Stimulated activated CD8-positive, alpha-beta memory T cell treated with anti-CD3 and anti-CD28 coated beads, Interleukin-4, amount 100 ng/mL, for 1 hour (primary cell): ENCODE measurements at places on chromosomes 4 and X.

GRCh38 chrX:84479086-84479485 lies 23.2 kb downstream of the HDX start:
- DNase-seq = no peak

- DNase-seq = no peak
Measured at GRCh38 chrX:45003085-45003484, 130.1 kb downstream of the KDM6A start.

GRCh38 chr4:107432451-107432850 lies 287.6 kb downstream of the PAPSS1 start:
- DNase-seq = no peak

- no peak for DNase-seq
Measured at GRCh38 chr4:86530183-86530582, 63.9 kb upstream of the PTPN13 start.

GRCh38 chr4:88226143-88226542 lies 58.2 kb downstream of the PPM1K start:
- no peak for DNase-seq

DNA sequence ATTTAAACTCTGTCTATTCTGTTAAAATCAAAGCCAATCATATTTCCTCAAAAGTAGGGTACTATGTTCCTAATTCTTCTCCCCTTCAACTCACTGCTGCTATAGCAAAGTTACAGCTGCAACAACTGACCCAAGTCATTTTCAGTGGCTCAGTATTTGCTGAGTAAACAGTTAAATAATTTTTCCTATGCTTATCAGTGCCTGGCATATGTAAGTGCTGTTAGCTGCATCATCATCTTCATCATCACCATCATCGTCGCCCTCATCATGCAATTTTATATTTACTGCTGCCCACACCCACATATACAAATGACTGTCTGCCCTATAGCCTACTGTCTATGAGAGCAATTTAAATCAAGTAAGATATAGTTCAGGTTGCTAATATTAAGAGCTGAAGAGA lies 21.9 kb downstream of the COQ2 start:
- no peak for DNase-seq

DNA sequence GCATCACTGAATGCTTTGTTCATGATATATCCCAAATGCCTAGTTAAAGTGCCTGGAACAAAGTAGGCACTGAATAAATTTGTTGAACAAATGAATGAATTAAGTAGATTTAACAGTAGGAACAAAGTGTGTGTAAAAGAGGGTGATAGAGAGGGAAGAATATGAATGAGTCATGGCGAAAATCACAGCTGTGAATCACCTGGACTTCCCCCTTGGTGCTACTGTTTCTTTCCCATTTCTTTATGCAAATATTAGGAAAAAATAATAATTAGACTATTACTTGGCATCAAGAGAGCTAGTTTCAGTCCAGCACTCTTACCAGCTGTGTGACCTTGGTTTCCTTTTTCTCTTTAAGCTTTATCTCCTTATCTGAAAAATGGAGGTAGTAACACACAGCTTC lies 9.2 kb downstream of the SPIN3 start:
- DNase-seq = no peak

GRCh38 chrX:39883666-39884065 lies 214.1 kb downstream of the BCOR start:
- DNase-seq = no peak

DNA sequence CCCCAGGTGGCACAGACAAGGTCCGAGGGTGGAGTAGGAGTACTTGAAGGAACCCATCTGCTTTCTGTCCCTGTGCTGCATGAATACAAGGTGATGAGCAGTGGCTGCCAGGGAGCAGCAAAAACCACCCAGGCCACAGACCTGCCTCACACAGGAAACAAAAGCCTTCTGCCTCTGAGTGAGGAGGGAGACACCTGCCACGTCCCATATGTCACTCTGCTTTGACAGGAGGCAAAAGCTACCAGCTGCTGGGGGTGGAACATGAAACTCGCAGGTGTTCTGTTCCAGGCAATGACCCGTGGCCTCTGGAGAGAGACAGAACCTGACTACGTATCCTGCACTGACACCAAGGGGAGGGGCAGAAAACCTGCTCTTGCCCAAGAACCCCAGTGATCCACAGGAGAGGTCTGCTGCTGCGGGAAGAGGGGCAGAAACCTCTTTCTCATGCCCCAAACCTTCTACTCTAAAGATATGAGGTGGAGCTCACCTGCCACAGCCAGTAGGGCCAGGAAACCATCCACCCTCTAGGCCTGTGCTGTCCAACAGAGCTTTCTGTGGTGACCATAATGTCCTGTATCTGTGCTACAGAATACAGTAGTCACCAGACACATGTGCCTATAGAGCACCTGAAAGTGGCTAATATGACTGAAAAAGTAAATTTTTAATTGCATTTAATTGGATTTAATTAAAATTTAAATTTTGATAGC lies 172.9 kb downstream of the PRDM5 start:
- DNase-seq = no peak

DNA sequence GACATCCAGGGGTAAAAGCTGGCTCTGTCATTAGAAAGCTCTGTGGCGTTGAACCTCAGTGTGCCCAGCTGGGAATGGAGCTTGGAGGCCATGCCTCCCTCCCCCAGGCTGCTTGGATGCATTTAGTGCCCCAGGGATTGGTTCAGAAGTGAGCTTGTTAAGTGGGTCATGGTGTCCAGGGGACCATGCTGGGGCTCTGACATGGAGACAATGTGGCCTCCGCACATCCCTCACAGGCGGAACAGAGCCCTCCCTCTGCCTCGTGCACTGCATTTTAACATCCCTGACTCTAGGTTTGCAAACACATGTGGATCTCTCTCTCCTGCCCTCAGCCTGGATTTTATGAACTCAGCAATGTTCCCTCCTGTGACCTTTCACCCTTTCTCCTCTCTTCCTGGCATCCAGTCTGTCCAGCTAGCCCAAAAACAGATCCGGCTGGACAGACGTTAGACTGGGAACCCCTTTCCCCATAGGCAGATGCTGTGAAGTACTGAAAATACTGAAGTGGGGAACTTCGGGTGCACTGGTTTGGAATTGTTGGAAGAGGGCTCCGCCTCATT lies 81.5 kb downstream of the SORCS2 start:
- DNase-seq = no peak

- no peak for DNase-seq
Measured at GRCh38 chr4:26911254-26911653, 50.6 kb downstream of the STIM2 start.

- DNase-seq = no peak
Measured at GRCh38 chrX:43753637-43754036, 97.5 kb downstream of the MAOA start.

DNA sequence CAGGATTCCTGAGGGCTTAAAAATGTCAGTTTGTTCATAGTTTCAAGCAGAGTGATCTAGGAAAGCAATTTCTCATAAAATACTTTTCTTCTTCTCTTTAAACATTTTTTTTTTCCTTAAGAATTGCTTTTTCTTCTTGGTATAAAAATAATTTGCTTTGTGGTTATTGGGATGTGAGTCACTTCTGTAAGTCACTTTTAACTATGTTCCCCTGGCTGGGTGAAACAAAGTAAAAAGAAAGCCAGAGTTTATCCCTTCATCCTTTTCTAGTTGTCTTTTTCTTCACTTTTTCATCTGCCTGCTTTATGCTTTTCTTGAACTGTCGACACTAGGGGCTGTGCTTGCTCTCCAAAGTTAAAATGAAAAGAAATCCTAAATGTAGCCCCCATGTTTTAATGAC lies 33.5 kb downstream of the ARSJ start:
- no peak for DNase-seq

DNA sequence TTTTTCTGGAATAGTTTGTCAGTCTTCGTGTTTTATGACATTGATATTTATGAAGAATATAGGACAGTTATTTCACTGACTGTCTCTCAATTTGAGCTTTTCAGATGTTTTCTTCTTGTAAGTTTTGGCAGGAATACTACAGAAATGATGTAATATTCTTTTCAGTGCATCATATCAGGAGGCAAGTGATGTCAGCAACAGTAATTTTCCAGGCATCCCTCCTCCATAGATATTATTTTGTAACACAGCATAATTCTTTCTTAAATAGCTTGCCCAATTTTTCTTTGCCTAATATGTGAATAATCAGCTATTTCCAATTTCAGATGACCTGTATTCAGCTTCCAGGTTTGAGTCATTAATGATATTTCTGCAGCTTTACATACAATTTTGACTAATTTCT lies 211.1 kb downstream of the ADGRL3 start:
- no peak for DNase-seq

DNA sequence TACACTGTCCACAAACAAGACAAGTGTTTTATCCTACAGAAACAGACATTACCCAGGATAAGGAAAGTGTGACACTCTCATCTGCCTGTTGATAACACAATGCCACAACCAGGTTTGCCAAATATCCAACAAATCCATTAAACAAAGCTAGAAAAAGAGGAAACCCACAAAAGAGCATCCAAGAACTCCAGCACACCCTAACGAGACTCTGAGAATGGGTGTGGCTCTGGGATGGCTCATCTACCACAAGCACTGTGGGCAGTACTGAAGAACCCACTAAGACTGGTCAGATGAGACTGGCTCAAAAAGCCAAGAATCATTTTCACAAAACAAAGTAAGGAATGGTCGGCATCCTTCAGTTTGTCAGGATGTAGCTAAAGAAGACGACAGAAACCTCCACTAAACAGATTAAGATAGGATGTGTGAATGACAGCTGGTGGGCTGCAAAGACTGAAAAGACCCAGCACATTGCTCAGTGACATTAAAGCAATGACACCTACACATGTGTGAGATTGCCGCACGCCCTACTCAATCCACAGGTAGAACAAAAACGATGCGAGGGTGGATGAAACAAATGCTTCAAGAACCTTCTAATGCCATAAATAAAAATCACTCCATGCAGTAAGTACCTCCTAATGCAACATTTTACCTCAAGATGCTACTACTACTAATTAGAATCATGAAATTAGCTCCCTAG lies 14.7 kb downstream of the ATP8A1 start:
- DNase-seq = no peak

DNA sequence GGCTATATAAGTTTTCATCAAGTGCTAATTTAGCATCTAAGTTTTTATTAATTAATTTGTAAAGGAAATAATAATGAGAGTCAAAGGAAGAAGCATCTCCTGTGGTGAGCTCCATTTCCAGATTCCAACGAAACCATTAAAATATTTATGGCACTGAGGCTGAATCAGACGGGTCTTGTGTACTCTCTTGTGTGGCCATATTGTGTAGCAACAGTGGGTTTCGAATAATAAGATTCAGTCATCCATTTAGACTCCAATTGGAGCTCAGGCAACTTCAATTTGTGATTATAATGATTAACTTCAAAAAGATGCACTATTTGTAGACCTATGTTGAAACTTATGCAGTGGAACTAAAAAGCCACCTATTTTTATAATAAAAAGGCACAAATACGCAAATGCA lies 82.4 kb downstream of the SNCA start:
- no peak for DNase-seq

- no peak for DNase-seq
Measured at GRCh38 chr4:52376132-52376704, 282.9 kb downstream of the USP46 start.

DNA sequence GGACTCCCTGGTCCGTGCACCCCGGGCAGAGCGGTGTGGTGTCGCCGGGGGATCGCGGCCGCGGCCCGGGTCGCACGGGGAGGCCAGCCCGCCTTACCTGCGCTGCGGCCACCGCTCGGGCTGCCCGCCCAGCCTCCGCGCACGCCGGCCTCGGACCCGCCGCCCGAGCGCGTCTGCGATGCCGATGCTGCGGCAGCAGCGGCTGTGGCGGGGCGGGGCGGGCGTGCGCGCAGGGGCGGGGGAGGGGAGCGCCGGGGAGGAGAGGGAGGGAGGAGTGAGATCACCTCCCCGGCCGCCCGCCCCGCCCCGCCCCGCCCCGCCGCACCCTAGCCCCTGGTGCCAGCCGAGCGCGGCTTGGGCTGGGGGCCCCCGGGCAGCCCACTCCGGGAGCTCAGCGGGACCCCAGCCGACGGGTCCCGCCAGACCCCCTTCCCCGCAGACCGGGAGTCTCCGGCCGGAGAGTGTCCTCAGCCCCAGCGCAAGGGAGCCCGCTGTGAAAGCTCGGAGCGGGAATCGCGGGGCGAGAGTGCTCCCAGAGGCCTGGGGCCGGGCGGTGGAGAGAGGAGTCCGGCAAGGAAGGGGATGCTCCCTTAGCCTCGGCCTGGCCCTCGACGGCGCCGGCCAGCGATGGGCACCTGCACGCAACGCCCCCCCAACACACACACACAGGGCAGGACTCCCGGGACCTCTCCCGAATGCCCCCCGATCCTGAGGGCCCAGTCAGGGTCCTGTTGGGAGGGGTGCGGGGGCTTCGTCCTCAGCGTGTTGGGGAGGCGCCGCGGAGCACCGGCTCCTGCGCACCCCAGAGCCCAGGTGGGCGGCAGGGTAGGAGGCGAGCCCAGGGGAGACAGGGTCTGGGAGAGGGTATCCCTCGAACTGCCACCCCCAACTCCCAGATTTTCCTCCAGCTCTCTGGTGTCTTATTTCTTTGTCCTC lies at the start of gene L1CAM:
Gene L1CAM (minus strand): TSS at position 206 of the 936 bp plus-strand sequence. CDS start 10,337 bp downstream, outside the sequence.
- no peak for DNase-seq

GRCh38 chr4:183722731-183723560 lies 63.9 kb downstream of the TRAPPC11 start:
- no peak for DNase-seq
